Renal pelvis (tissue), 12 donors: ENCODE measurements at places on chromosomes 2 and 18.

DNA sequence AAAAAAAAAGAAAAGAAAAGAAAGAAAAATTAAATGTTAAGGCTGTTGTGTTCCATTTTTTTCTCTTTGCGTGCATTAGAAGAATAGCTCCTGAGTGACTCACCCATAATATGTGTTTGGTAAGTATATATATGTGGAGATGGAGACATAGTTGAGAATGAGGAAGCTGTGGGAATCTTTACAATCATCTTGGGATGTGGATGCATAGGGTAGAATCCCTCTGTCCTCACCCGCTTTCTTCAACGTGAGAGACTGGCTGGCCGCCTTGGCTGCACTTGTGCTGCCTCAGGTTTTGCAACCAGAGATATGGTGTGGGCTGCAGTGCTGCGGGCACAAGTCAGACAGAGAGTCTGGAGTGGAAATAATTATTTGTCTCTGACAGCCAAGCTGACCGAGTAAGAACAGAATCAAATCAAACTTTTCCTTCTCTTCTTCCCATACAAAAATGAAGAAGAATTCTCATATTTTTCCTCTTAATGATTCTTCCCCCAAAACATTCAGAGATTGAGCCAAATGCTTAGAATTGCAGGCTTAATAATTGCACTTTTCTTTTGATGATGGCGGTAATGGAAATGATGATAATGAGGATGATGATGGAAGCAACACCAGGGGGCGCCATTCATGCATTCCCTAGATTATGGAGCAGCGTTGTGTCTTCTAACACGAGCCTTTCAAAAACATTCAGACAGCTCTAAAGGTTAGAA lies 48.5 kb downstream of the SERPINB7 start:
- no peak for DNase-seq

DNA sequence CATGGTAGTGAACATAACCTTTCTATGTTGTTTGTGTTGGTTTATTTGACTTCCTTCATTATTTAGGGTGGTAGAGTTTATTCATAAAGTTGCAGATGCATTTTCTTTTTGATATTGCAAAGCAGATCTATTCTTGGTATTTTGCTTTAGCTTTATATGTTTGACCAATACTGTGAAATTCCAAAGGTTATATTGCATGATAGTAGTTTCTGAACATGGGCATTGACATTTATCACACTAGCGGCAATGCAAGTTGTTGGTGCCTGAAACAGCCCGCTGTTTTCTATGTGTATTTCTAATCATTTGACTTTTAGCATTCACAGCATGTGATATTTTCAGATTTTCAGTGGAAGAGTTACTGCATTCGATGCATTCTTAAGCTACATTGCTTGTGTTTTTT lies 87.2 kb downstream of the ASXL3 start:
- DNase-seq = no peak

DNA sequence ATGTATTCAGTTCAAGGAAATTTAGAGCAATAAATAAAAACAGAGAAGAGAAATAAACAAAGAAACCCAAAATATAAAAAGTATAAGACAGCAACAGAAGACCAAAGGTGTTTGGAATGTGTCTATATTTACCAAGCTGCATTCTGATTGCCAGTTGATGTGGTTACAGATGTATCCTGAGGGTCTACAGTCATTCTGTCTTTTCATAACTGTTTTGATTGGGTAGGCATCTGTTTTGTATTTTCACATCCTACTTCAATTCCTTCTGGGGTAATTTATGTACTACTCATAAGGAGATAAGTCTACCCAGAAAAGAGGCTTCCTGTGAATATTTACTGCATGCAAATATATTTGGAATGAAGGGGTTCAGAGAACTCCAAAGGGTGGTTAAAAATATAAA lies 596.8 kb upstream of the GCFC2 start:
- no peak for DNase-seq

DNA sequence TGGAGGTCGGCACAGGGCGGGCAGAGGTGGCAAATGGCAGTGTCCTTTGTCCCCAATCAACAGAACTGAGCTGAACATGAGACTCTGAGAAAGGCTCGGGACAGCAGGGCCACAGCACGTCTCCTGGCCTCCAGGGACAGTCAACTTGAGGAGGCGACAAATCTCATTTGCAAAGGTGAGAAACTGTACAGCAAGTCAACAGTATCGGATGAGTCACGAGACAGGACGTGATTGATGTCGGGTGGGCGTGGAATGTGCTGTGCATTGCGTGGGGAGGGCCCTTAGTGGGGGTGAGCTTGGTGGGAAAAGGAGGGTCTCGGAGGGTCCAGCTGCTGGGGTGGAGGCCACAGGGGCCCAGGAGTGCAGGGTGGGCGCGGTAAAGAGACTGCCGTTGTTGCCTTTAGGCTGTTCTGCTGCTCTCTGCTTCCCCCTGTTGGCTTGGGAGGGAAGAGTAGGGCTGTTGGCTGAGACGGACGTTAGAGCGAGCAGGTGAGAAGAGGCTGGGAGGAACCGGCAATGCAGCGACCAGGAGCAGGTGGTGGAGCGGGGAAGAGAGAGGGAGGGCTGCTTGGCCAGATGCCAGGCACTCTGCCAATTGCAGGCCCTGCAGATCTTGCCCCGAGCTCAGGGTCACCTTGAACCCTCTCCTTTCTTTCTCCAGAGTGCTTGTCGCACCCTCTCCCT lies 164.3 kb downstream of the BCL2 start:
- peak; percentile 65 for DNase-seq

DNA sequence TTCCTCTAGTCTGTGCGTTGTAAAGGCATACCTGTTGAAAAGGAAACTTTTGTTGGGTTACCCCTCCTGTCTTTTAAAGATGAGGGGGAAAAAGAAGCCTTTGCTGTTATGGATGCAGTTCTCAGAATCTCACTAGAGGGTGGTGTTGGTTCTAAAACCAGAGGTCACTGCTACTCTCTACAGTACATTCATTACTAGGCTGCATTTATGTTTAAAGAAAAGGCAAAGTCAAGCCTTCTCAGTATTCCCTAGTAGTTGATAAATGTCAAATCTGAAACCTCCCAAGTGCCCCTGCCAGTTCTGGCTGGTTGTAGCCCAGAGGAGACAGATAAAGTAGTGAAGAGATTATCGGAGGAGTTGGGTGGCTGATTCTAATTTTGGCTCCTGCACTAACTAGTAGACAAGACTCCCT lies 1.4 kb upstream of the PLCL1 start:
- peak; percentile 55 for DNase-seq

GRCh38 chr18:73918816-73919215 lies 228.8 kb downstream of the FBXO15 start:
- no peak for DNase-seq

DNA sequence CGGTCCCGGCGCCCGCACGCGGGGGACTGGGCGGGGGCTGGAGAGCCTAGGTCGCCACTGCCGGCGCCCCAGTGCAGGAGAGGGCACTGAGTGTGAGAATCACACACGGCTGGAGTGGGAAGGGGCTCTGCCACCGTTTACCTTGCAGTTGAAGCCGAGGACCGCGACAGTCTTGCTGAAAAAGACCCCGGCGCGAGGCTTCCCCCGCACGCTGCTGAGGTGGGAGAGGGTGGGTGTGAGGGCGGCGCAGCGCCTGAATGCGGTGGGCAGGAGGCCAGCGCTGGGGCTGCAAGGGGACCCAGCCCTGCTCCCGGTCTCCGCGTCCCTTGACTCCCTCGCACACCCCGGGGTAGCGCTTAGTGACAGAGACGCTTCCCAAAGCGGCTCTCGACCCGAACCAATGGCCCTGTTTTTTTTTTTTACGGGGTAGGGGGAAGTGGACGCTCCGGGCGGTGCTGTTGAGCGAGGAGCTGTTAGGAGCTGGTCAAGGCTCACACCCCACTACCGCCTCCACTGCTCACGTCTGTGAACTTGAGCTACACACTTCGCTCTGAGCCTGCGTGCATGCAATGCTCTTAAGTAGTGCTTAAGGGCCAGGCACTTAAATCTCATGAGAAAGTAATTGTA lies 794 bp downstream of the NOTO start:
- DNase-seq = no peak

DNA sequence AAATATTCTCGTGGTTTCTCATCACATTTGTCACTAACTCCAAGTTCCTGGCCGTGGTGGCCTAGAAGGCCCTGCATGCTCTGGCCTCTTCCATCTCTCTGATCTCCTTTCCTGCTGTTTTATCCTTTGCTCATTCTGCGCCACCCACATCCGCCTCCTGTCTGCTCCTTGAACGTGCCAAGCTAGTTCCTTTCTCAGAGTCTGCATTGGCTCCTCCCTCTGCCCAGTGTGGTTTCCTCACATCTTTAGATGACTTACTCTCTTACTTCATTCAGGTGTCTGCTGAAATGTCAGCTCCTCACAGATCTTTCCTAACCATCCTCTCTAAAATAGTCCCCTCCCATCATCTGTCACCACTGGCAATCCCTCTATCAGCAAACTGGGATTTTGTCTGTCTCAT lies 158.6 kb upstream of the RBMS1 start:
- no peak for DNase-seq

- DNase-seq = no peak
Observed at GRCh38 chr2:107592280-107592624, 234.4 kb upstream of the RGPD4 start.

DNA sequence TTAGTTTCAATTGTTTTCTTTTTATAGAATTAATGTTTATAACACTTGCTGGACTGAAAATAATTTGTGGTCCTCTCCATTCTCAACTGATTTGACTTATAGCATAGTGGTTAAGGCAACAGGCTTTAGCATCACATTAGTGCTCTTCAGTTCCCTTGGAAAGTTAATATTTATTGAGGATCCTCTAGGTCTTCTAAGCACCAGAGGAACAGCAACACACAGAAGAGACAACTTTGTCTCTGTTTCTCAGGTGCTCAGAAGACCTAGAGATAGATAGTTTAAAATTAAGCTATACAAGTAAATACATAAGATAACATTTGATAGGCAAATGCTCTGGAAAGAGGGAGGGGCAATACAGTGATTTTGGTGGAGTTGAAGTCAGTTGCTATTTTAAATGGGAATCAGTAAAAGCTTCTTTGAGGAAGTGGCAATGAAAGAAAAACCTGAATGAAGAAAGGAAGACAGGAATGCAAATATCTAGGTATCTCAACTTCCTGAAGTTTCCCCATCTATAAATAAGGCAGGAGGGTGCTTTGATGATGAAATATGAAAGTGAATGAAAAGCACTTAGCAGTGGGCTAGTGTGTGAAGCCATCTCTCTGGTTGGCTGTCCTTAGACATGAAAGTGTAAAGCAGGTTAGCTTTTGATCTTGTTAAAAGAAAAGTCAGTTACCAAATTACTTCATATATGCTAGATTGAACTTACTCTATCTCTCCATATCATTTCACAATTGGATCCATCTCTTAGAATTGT lies 7.9 kb downstream of the NEUROD1 start:
- DNase-seq = no peak

- DNase-seq = no peak
Observed at GRCh38 chr2:154952346-154952980, 254.0 kb downstream of the KCNJ3 start.

- no peak for DNase-seq
Observed at GRCh38 chr2:205361272-205361671, 321.0 kb upstream of the NRP2 start.

DNA sequence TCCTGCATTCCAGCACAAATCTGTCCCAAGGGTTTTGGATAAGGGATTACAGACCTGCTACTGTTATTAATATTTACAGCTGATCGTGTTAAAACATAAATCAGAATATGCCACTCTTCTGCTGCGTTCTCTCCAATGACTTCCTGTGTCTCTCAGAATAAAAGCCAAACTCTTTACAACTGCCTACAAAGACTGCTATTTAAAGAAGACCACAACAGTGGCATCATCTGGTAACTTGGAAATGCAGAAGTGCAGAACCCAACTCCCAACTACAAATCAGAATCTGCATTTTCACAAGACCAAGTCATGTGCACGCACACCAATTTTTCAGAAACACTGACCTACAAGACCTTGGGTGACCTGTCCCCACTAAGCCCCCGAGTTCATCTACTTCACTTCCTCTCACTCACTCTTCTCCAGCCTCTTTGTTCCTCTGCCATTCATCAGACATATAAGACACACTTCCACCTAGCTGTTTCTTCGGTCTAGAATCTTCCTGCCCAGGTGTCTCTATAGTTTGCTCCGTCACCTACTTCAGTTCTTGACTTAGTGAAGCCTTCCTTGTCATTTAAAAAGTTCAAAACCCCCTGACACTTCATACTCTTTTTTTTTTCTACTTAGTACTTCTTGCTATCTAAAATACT lies 36.0 kb downstream of the CHN1 start:
- DNase-seq = no peak

DNA sequence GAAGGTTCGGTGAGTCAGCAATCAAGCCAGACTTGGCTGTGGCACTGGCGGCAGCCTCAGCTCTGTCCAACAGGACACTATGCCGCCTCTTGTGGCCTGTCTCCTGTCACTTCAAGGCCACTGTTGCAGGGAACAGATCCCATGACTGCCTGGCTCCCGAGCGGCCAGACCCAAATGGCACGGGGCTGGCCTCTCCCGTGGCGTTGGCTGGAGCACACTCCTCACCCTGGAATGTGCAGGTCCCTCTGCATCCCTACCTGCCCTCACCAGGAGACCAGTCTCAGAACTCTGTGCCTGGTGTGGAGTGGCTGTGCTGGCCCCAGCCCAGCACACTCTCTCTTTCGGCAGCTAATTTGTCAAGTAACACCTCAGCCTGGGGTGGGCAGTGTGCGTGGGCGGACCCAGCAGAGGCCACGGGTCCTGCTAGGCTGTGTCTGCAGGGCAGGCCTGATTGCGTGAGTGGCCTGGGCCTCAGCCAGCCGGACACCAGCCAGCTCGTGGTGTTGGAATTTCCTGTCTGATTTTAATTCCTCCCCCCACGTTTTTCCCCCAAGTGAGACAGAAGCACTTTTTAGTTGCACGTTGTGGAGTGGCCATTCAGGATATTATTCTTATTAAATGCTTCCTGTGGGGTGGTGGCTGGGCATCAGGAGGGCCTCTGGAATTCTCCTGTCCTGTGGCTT lies 179.3 kb downstream of the GLI2 start:
- DNase-seq = no peak

DNA sequence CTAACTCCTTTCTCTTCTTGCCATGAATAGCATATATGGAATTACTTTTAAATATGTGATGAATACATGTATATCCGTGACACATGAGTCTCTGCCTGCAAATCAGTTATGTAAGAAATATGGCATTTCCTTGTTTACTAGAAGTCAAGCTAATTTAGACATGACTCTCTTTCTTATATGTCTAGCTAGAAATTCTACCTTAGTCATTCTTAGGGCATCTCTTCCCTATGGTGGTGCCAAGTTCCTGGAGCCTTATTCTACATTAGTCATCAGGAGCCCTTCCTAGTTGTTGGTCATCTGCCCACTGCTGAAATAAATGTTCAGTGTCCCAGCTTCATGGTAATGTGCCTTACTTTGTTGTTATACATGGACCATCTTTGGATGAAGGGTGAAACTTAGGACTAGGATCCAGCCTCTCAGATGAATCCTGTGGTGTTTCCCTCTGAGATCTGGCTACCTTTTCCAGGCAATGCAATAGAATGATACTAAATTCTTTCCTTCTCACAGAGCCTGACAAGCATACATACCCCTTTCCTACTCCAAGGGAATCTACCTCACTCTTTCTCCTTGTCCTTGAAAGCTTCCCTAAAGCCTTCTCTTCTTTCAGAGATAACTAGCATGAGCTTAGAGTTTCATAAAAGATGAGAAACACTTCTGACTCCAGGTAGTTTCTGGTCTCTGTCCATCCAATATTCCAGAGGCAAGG lies 415.3 kb upstream of the VWC2L start:
- no peak for DNase-seq

GRCh38 chr2:200171731-200172482 lies 134.6 kb upstream of the SPATS2L start:
- DNase-seq = no peak

GRCh38 chr2:70871398-70872211 lies 36.0 kb upstream of the CD207 start:
- DNase-seq = peak; percentile 75
